ENCODE measurements at places on chromosomes 7 and 10. TPM values are rescaled to one million over a fixed set of nuclear protein-coding genes. Genes with fewer than 3 reads are reported as not detected.

DNA sequence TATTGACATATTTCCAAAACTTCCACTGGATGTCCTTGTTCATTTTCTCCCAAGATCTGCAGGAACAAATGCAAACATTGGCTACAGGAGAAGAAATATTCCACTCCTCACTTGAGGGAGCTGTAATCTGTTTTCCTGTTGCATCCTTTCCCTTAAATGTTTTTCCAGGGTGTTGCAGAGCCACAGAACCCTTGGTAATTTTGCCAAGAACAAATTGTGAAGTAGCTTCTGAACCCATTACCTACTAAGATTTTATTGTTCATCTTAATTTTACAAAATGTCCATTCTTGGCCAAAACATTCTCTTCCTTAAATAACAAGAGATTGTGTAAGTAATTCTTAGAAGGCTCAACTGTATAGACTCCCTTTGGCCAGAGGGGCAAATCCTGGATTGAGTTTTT, 177.0 kb downstream of the GNAT3 start:
- no peak overlapping the region for H3K4me3 ChIP-seq
- no peak overlapping the region for H3K27ac ChIP-seq
- no peak for DNase-seq

- no peak for DNase-seq
- peak overlapping the region; percentile 59 for H3K4me3 ChIP-seq
- no peaks in the 10 kb centered on the region for H3K36me3 ChIP-seq
- peaks cover 25% of the 10 kb centered on the region for H3K4me1 ChIP-seq
- peak overlapping the region; percentile 54 for H3K27ac ChIP-seq
Measured at GRCh38 chr10:96513305-96513697, 425 bp downstream of the TLL2 start.

DNA sequence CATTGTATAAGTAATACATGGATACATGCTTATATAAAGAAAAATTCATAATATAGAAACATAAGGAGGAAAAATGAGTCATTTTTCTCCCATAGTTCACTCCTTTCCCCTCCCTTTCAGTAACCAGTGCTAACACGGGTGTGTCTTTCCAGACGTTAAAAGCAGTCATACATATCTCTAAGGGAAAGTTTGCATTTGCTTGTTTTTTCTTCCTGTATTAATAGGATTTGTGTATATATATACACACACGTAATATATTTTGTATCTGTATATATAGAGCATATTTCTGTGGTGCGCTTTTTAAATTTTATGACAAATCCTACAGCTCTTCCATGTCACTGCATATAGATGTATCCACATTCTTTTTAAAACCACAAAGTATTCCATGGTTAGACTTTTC, 78.8 kb downstream of the RALA start:
- H3K27ac ChIP-seq: no peak overlapping the region
- DNase-seq: no peak
- no peak overlapping the region for H3K4me3 ChIP-seq
- H3K4me1 ChIP-seq: no peaks in the 10 kb centered on the region
- peaks cover 49% of the 10 kb centered on the region for H3K36me3 ChIP-seq

- H3K27me3 ChIP-seq: no peaks in the 10 kb centered on the region
- H3K4me1 ChIP-seq: peaks cover 99% of the 10 kb centered on the region
- H3K27ac ChIP-seq: peak overlapping the region; percentile 89
- H3K36me3 ChIP-seq: no peaks in the 10 kb centered on the region
- H3K4me3 ChIP-seq: no peak overlapping the region
- no peak for DNase-seq
Measured at GRCh38 chr10:29646238-29646902, 11.6 kb upstream of the SVIL start.

DNA sequence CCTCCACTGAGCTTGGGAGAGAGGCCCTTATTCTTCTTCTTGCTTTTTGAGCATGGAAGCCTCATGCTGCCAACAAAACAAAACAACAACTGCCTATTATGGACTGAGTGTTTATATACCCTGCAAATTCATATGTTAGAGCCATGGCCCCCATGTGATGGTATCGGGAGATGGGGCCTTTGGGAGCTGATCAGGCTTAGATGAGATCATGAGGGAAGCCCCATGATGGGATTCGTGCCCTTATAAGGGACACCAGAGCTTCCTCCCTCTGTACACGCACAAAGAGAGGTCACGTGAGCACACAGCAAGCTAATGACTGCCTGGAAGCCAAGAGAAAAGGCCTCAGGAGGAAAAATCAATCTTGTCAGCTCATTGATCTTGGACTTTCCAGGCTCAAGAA, 235.0 kb downstream of the FANK1 start:
- no peak overlapping the region for H3K27ac ChIP-seq
- no peaks in the 10 kb centered on the region for H3K4me1 ChIP-seq
- H3K27me3 ChIP-seq: no peaks in the 10 kb centered on the region

GRCh38 chr10:131272897-131273451, 38.5 kb downstream of the TCERG1L start:
- H3K4me1 ChIP-seq: no peaks in the 10 kb centered on the region
- H3K4me3 ChIP-seq: no peak overlapping the region
- DNase-seq: no peak
- H3K27ac ChIP-seq: no peak overlapping the region

DNA sequence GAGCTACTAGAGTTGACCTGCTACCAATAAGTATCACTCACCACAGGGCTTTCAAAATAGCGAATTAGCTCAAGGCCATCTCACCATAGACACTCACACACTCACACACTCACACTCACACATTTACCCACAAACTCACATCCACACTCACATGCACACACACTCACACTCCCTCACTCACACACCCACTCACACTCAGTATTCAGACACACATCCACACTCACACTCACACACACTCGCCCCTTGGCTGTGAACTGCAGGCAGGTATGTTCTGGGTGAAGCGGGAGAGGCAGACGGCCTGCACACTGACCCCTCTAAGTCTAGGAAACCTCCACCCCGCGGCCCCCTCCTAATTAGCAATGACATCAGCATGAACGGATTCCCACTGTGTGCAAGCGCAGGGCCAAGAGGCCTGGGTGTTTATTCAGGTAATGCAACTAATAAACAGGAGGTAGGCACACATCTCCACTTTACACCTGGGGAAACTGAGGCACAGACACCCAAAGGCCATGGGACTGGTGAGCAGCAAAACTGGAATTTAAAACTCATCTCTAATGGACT, 94.6 kb downstream of the ADARB2 start:
- H3K4me1 ChIP-seq: no peaks in the 10 kb centered on the region
- no peak for DNase-seq
- H3K4me3 ChIP-seq: no peak overlapping the region
- H3K36me3 ChIP-seq: no peaks in the 10 kb centered on the region
- H3K27ac ChIP-seq: no peak overlapping the region
- no peaks in the 10 kb centered on the region for H3K27me3 ChIP-seq

GRCh38 chr10:80108576-80109239, 23.8 kb upstream of the PLAC9 start:
- no peaks in the 10 kb centered on the region for H3K36me3 ChIP-seq
- no peak overlapping the region for H3K4me3 ChIP-seq
- DNase-seq: no peak

GRCh38 chr7:112112822-112113255, 93.4 kb downstream of the DOCK4 start:
- H3K36me3 ChIP-seq: no peaks in the 10 kb centered on the region
- peak overlapping the region; percentile 60 for H3K27ac ChIP-seq
- DNase-seq: no peak
- H3K4me3 ChIP-seq: peak overlapping the region; percentile 4

- no peaks in the 10 kb centered on the region for H3K27me3 ChIP-seq
- no peak for DNase-seq
- no peak overlapping the region for H3K27ac ChIP-seq
- H3K36me3 ChIP-seq: no peaks in the 10 kb centered on the region
- no peaks in the 10 kb centered on the region for H3K4me1 ChIP-seq
Measured at GRCh38 chr7:117682681-117683385, 190.4 kb downstream of the CTTNBP2 start.

GRCh38 chr7:139330333-139331030, 10.7 kb upstream of the FMC1 start:
- H3K4me3 ChIP-seq: no peak overlapping the region
- H3K27ac ChIP-seq: no peak overlapping the region
- no peaks in the 10 kb centered on the region for H3K4me1 ChIP-seq
- DNase-seq: no peak

DNA sequence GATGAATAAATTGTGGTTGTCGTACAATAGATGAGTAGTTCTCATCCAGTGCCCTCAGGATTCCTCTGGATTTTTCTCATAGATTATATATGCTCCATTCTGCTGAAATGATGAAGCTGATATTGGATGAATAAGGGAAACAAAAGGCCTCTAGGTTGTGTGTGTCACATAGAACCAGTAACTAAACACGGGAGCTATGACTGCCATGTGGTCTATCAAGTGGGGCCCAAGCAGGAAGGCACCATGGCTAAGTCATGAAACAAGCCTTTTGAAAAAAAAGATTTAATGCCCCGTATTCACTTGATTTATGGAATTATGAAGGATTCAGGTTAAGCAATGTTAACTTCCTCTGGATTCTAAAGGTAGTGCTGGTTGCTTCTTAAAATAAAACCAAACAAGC, 225.1 kb downstream of the TCF7L2 start:
- H3K27ac ChIP-seq: no peak overlapping the region
- no peaks in the 10 kb centered on the region for H3K27me3 ChIP-seq

DNA sequence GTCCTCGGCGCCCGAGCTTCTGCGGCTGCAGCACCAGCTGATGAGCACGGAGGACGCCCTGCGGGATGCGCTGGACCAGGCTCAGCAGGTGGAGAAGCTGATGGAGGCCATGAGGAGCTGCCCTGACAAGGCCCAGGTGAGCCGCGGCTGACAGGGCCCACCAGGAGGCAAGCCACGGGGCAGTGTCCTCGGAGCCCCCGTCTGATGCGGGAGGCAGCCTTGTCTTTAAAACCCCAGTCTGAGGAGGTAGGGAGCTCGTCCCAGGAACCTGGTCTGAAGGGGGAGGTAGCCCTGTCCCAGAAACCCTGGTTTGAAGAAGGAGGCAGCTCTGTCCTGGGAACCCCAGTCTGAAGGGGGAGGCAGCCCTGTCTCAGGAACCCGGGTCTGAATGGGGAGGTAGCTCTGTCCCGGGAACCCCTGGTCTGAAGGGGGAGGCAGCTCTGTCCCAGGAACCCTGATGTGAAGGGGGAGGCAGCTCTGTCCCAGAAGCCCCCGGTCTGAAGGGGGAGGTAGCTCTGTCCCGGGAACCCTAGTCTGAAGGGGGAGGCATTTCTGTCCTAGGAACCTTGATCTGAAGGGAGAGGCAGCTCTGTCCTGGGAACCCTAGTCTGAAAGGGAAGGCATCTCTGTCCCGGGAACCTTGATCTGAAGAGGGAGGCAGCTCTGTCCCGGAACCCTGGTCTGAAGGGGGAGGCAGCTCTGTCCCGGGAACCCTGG, 53.1 kb upstream of the GTF2IRD1 start:
- no peaks in the 10 kb centered on the region for H3K27me3 ChIP-seq
- H3K27ac ChIP-seq: no peak overlapping the region
- H3K36me3 ChIP-seq: peaks cover 65% of the 10 kb centered on the region
- no peaks in the 10 kb centered on the region for H3K4me1 ChIP-seq
- no peak for DNase-seq

DNA sequence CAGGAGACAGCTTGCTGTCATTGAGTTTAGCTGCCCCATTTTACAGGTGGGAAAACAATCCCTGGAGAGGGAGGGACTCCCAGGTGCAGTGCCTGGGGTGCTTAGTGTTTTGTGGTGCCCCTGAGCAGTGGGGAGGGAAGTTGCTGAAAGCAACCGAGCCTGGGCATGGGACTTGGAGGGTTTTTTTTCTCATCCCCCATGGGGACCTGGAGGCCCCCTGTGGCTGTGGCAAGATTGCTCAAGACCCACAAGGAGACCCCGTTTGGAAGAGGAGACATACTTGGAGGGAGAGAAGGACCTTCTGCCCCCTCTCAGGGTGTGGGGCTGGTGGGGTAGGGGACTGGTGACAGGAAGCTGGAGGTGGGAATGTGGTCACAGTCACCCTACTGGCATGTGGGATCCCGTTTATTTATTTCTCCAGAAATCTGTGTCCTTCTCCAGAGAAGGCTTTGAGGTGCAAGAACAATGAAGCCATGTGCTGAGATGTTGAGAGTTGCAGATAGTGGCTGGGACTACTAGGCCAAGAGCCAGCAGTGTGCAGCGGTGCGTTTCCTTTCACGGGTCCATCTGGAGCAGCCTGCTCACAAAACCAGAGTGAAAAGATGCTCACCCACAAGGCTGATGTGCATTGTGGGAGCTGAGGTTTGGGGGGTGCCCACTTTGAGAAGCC, 21.5 kb downstream of the ZMIZ1 start:
- DNase-seq: no peak
- no peak overlapping the region for H3K27ac ChIP-seq
- H3K36me3 ChIP-seq: no peaks in the 10 kb centered on the region
- H3K4me3 ChIP-seq: no peak overlapping the region
- H3K4me1 ChIP-seq: peaks cover 99% of the 10 kb centered on the region
- no peaks in the 10 kb centered on the region for H3K27me3 ChIP-seq

GRCh38 chr7:101393865-101394264, 31.2 kb downstream of the COL26A1 start:
- no peak overlapping the region for H3K4me3 ChIP-seq
- H3K4me1 ChIP-seq: no peaks in the 10 kb centered on the region
- no peaks in the 10 kb centered on the region for H3K36me3 ChIP-seq
- DNase-seq: no peak
- H3K27me3 ChIP-seq: peaks cover 84% of the 10 kb centered on the region

DNA sequence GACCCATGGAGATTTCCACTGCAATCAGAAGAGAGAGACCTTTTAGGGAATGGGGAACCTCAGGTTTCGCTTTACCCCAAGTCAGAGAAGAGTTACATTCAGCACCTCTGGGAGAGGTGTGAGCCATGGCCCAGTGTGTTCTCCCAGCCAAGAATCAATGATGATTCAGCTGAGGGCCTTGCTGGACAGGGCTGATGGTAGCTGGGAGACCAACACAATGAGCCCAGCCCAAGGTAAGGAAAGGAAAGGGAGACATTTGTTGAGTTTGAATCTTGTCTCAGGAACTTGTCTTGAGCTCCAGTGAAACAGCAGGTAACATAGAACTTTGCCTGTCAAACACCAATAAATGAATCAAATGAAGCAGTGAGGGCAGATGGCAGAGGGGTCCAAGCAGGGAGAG, 14.0 kb upstream of the PPIA start:
- H3K27ac ChIP-seq: no peak overlapping the region
- DNase-seq: no peak

DNA sequence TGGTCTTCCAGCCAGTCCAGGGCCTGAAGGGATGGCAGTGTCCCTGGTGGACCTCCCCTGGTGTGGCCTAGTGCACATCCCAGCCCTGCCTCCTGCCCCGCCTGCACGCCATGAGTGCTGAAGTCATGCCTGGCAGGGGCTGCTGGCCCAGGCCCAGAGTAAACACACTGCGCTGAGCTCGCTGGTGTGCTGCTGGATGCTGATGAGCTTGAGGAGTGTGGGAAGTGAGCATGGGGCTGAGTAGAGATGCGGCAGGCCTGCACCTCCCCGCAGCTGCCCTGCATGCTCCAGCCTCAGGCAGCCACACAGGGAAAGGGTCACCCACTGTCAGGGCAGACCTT, 43.2 kb downstream of the HTRA1 start:
- H3K4me3 ChIP-seq: no peak overlapping the region
- H3K4me1 ChIP-seq: peaks cover 10% of the 10 kb centered on the region
- DNase-seq: peak; percentile 95
- no peaks in the 10 kb centered on the region for H3K27me3 ChIP-seq

GRCh38 chr10:3635697-3636096, 149.3 kb downstream of the KLF6 start:
- no peak overlapping the region for H3K4me3 ChIP-seq
- H3K27ac ChIP-seq: no peak overlapping the region
- H3K36me3 ChIP-seq: no peaks in the 10 kb centered on the region
- no peak for DNase-seq
- H3K4me1 ChIP-seq: no peaks in the 10 kb centered on the region
- no peaks in the 10 kb centered on the region for H3K27me3 ChIP-seq

GRCh38 chr7:30884881-30885280, 26.8 kb upstream of the AQP1 start:
- no peak overlapping the region for H3K4me3 ChIP-seq
- no peak overlapping the region for H3K27ac ChIP-seq
- peaks cover 12% of the 10 kb centered on the region for H3K4me1 ChIP-seq
- no peak for DNase-seq
- no peaks in the 10 kb centered on the region for H3K27me3 ChIP-seq

CPA2 gene
- total RNA-seq: not detected

GRM8 gene
- 0.11 TPM for total RNA-seq

MAD1L1 gene
- total RNA-seq: 22.2 TPM

Data from esophagus muscularis mucosa (tissue), 4 donors.